Adipose tissue (tissue), 3 donors: ENCODE measurements at places on chromosomes 4 and X. TPM values are rescaled to one million over a fixed set of nuclear protein-coding genes. Genes with fewer than 3 reads are reported as not detected.

The CXCL11 gene
- polyA plus RNA-seq = not detected

The CXCL8 gene
- 1.6 TPM for polyA plus RNA-seq

The COX7B2 gene
- polyA plus RNA-seq = not detected

The UGT2B28 gene
- not detected for polyA plus RNA-seq

The DCLK2 gene
- polyA plus RNA-seq = 2.3 TPM

The CENPVL3 gene
- polyA plus RNA-seq = not detected

The EPHA5 gene
- not detected for polyA plus RNA-seq

The SUPT20HL1 gene
- polyA plus RNA-seq = not detected

The FAM9C gene
- not detected for polyA plus RNA-seq

The DGAT2L6 gene
- polyA plus RNA-seq = not detected

The MUC7 gene
- not detected for polyA plus RNA-seq

The MAGEB1 gene
- polyA plus RNA-seq = not detected

The CHRDL1 gene
- polyA plus RNA-seq = 111 TPM

The ZNF157 gene
- not detected for polyA plus RNA-seq

The NEIL3 gene
- polyA plus RNA-seq = not detected

The CT45A3 gene
- polyA plus RNA-seq = not detected

The SMIM10L2A gene
- 1.0 TPM for polyA plus RNA-seq
